ENCODE measurements at places on chromosomes 12 and 14. TPM values are rescaled to one million over a fixed set of nuclear protein-coding genes. Genes with fewer than 3 reads are reported as not detected.

Gene TMTC1
- 63.8 TPM for total RNA-seq

Gene AHNAK2
- total RNA-seq = 242 TPM

Gene GLIPR1L2
- 0.65 TPM for total RNA-seq

Gene STAC3
- total RNA-seq = 2.8 TPM

Gene GZMB
- 1.0 TPM for total RNA-seq

Gene KLRC4
- total RNA-seq = not detected

Gene FAIM2
- 1.8 TPM for total RNA-seq

Gene TROAP
- 0.60 TPM for total RNA-seq

Gene OR6C74
- not detected for total RNA-seq

Gene CINP
- 30.7 TPM for total RNA-seq

- DNase-seq = no peak
Measured at GRCh38 chr12:52026263-52026662, 19.5 kb downstream of the TAMALIN start.

DNA sequence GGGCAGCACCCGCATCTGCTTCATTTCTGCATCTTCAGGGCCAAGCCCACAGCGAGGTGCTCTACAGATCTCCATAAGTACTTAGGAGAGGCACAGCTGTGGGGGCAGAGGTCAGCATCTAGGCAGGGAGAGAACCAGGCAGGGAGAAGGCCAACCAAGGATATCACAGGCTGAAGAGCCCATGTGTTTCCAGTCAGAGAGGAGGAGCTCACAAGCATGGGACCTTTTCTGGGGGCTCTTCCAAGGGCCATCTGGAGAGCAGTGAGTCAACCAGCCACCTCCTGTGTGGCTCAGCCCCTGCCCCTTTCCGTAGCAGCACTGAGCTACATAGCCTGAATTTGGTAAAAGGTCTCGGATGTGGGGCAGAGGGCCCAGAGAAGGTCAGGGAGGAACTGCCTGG, 78.5 kb downstream of the ARL6IP4 start:
- no peak for DNase-seq

GRCh38 chr12:104697186-104697585, 240.4 kb downstream of the CHST11 start:
- DNase-seq = peak; percentile 17

- peak; percentile 86 for DNase-seq
Measured at GRCh38 chr12:13171921-13172859, 24.3 kb upstream of the EMP1 start.

DNA sequence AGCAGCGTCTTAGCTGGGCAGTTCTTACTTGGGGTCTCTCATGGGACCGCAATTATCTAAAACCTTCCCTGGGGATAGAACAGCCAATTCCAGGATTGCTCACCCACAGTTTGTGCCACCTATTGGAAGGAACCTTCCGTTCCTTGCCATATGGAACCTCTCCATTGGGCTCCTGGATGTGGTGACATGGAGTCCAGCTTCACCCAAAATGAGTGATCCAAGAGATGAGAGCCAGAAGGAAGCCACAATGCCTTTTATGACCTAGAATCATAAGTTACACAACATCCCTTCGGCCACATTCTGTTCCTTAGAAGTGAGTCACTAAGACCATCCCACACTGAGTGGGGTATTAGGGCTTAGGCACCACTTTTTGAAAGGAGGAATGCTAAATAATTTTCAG, 164.4 kb downstream of the FBXL14 start:
- DNase-seq = no peak

- no peak for DNase-seq
Measured at GRCh38 chr14:33657476-33657875, 293.4 kb downstream of the EGLN3 start.

GRCh38 chr12:110923692-110924334, 3.4 kb upstream of the MYL2 start:
- peak; percentile 40 for DNase-seq

DNA sequence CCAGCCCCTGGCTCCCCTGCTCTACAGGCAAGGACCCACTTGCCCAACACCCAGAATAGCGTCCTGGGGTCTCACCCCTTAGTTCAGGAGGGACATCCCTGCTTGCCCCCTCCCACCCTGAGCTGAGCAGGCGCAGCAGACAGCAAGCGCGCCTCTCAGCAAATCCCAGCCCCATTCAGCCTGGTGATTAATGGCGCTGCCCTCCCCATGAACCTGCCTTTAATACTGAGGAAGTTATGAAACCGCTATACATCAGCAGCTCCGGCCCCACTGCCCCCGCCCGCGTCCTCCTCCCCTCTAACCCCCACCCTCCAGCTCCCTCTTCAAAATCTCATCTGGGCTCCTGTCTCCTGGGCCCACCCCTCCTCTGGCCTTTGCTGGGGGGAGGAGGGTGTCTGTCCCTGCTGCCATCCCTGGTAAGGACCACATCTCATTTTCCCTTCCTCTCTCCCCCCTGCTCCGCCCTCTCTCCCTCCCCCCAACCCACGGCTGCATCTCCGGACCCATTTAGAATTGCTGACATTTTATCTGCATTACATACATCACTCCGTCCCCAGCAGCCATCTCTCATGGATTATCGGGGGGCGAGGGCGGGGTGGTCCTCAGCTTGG, 7.1 kb upstream of the SMUG1 start:
- DNase-seq = peak; percentile 87

- peak; percentile 93 for DNase-seq
Measured at GRCh38 chr12:93813972-93814821, 137.0 kb downstream of the CRADD start.

DNA sequence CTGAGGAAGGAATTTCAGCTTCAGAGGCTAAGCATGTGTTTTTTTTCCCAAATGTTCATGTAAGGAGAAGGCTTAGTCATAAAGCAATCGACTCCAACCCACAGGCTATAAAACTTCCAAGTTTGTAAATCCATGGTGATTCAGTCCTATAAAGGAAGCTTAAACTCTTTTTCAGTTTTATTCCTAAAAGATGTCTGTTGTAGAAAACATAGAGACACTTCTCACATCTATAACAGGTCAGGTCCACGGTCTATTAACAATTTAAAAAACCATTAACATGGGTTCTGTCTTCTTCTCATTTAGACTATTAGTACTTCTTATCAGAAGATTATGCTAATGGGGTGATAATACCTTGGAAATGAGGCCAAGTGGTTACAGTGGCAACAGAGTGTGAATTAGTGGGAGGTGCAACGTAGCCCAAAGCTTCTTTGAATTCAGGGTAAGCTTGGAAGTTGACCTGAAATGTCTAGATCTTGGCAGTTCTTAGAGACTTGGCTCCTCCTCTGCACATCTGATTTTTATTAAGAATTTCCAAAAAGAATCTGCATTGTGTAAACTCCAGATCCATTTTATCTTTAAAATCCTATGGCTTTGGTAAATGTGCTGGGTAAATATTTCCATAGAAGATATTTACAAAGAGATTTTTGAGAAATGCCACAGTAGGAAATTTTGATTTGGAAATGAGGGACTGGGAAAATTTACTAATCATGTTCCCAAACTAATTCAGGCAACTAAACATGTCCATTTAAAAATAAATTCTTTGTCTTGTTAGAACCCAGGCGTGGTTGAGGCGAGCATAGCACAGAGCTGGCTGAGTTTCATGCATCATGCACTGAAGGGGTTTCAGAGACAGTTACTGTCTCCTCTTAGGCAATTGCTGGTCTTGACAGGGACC, 86.4 kb downstream of the EML1 start:
- no peak for DNase-seq

GRCh38 chr14:97065305-97066067, 268.3 kb downstream of the VRK1 start:
- DNase-seq = no peak

GRCh38 chr12:27673101-27673718, 23.0 kb upstream of the REP15 start:
- DNase-seq = no peak

GRCh38 chr14:55816225-55816624, 236.2 kb downstream of the KTN1 start:
- DNase-seq = no peak

DNA sequence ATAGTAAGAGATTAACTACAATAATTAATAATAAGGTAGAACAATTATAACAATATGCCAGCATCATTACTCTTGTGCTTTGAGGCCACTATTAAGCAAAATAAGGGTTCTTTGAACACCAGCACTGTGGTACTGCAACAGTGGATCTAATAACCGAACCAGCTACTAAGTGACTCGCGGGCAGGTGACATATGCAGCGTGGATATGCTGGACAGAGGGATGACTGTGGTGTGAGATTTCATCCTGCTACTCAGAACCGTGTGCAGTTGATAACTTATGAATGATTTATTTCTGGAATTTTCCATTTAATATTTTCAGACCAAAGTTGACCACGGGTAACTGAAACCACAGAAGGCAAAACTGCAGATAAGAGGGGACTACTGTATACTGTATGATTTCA, 34.4 kb downstream of the BMAL2 start:
- no peak for DNase-seq

GRCh38 chr12:56766535-56766934, 3.4 kb downstream of the HSD17B6 start:
- no peak for DNase-seq

DNA sequence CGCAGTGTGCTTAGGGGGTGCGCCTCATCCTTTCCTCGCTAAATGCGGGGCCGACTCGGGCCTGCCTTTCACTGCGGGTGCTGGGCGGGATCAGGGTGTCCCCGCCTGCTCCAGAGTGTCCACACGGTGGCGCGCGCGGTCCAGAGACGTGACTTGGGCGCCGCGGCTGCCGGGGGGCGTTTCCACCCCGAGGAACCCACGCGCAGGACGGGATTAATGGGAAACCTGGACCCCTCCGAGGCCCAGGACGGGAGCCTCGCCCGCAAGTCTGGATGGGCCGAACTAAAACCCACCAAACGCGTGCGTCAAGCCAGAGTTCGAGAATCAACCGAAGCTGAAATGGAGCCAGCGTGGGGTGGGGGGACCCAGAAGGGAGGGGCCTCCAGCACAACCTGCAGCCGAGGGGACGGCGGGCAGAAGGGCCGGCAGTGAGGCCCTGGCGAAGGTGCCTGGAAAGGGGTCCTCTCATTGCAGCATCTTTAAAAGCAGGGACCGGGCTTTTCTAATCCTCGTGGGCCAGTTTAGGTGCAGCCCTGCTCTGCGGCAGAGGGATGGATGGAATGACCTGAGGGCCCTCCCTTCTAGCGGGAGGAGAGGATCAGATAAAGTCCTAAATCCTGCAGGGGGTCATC, 93.3 kb downstream of the NINJ2 start:
- DNase-seq = peak; percentile 97

DNA sequence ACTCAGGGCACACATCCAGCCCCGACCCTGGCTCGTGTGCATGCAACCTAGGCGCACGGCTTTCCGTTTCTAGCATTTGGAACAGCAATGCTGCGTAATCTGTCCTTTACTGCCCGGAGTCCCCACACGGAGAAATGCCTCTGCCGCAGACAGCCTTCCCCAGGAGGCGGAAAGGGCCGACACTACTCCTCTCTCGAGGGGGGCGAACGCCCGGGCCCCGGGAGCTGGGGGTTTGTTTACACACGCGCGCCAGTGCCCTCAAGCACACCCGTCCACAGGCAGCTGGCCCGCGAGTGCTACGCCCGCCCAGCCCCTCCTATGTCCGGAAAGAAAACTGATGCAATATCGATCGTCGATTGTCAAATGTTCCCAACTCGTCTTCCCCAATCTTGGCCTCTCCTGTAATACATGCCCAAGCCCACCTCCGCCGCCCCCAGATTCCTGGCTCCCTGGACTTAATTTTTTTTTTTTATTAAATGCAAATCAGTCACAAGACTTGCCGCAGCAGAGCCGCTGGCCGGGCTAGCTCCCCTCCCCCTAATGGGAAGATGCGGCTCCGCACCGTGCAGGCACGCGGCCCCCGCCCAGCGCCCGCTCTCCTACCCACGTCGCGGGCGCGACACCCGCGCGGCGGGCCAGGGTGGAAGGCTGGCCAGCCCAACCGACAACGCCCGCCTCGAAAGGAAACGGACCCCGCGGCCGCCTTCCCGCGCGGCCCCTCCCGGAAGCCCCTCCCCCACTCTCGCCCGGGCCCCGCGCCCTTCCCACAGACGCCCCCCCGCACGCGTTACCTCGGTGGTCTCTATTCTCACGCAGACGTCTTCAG, 642 bp downstream of the SLC38A2 start:
- DNase-seq = peak; percentile 92

- no peak for DNase-seq
Measured at GRCh38 chr12:51821440-51822260, 26.9 kb downstream of the FIGNL2 start.

GRCh38 chr14:56131004-56131864, 13.0 kb downstream of the PELI2 start:
- no peak for DNase-seq
